Inflammatory macrophage (primary cell): ENCODE measurements at places on chromosomes 3 and 15.

DNA sequence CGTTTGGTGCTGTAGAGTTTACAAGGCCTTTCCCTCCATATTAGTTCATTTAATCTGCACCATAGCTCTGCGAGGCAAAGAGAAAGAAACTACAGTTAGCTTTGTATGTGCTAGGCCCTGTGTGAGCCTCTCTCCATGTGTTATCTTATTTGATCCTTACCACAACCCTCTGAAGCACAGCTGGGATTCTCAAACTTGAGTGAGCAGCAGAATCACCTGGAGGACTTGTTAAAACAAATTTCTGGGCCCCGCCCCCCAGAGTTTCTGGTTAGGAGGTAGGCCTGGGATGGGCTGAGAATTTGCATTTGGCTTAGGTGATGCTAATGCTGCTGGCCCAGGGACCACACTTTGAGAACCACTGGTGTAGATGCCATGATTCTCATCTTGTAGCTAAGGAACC is 12.3 kb downstream of the CA12 start:
- no peak for DNase-seq

DNA sequence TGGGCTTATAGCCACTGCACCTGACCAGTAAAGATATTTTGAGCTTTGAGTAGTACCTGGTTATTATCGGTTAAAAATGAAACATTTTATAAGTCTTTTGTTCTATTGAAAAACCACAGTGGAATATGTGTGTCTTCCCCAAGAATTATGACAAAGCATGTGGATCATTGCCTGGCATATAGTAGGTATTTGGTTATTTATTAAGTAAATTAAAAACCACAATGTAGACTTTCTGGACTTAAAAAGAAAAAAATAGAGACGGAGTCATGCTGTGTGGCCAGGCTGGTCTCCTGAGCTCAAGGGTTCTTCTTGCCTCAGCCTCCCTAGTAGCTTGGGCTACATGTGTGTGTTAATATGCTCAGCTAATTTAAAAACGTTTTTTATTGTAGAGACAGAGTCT is 43.5 kb downstream of the UBE2E2 start:
- no peak for DNase-seq

DNA sequence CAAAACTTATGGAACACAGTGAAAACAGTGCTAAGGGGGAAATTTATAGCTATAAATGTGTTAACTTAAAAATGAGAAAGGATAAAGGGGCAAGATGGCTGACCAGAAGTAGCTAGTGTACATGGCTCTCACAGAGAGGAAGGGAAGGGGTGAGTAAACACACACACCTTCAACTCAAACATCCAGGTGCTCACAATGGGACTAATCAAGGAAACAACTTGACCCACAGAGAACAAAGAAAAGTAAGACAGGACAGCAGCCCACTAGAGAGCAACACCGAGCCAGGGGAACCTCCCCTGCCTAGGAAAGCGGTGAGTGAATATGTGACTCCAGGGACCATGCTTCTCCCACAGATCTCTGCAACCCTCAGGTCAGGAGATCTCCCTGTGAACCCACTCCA is 85.0 kb upstream of the UBP1 start:
- no peak for DNase-seq

DNA sequence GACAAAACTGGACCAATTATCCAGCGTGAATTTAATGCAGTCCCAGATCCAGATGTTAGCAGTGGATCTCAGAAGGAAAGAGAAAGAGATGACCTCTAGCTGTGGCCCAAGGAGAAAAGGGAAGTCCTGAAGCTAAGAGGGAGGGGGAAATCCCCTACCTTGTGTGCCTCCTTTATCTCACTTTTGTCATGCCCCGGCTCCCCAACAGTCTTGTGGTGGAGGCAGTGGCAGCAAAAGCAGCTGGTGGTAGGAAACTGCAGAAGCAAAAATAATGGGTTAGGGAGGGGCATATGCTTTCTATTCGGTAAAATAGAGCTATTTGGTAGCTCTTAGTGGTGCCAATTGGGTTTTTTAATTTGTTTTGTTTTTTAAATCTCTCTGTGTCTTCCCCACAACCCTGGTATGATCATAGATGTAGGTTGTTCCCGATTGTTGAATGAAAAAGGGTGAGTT is 56.5 kb downstream of the MCTP2 start:
- DNase-seq: peak; percentile 78

DNA sequence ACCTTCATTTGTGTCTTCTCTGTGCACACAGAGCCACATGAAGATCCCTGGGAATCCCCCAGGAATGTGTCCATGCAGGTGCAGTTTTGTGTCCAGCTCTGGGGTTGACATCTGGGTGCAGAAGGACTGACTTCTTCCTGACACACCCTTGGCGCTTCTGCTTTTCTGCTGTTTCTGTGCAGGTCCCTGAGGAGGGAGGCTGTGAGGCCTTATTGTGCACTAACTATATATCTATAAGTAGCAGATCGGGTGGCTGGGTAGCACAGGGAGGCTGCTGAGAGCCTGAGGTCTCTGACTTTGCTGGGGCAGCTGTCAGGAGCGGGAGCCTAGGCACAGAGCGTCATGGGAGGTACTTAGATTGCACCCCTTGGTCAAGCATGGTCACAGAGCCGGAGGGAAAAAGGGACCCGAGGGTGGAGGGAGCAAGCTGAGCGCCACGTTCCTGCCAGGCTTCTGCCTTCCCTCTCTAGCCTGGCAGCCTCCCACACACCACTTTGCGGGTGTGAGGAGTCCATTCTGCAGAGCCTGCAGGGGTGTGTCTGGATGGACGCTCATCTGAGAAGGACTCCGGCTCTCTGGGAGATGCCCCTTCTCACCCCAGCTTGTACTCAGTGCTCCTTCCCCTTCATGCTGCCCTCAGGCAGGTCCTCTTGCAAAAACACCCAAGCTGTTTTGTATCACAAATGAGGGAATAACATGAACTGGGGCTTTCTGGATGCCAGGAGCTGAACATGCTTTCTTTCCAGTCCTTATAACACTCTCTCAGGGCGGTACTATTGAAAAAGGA is 23.9 kb downstream of the CCDC33 start:
- DNase-seq: no peak

DNA sequence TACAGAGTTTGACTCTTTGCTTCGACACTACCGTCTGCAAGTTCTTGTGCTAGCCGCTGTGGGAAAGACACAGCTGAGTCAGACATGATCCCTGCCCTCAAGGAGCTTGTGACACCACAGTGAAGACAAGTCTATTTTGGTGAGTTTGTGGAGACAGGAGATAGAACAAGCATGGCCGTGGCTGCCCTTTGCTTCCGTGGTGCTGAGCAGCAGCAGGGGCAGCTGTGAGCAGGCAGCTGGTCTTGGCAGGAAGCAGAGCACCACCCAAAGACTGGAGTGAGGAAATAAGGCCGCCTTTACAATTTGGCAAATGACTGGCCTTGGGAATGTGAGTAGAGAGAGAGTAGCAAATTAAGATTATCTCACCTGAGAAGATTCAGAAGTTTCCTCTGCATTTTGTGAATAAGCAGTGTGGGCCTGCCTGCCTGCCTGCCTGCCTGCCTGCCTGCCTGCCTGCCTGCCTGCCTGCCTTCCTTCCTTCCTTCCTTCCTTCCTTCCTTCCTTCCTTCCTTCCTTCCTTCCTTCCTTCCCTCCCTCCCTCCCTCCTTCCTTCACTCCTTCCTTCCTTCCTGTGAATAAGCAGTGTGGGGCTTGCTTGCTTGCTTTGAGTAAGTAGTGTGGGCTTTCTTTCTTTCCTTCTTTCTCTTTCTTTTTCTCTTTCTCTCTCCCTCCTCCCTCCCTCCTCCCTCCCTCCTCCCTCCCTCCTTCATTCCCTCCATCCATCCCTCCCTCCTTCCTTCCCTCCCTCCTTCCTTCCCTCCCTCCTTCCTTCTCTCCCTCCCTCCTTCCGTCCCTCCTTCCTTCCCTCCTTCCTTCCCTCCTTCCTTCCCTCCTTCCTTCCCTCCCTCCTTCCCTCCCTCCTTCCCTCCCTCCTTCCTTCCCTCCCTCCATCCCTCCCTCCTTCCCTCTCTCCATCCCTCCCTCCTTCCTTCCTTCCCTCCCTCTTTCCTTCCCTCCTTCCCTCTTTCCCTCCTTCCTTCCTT is 1.6 kb upstream of the GCNT3 start:
- DNase-seq: no peak

- DNase-seq: no peak
Measured at GRCh38 chr15:72006382-72006781, 111.6 kb downstream of the MYO9A start.

DNA sequence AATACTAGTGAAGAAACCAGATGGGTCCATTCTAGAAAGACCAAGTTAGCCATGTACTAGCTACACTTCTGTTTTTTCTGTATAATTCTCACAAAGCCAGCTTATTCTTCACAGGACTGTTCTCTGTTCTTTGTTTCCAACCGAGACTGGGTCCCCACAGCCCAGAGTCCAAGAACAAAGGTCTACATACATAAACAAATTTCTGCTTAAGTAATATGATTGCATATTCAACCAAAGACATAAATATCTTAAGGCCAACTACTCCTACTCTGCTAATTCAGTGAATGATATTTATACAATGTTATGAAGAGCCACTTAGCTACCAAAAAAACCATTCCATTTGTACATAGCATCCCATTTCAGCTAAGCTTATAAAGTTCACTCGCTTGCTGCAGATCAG is 299.8 kb upstream of the CCDC54 start:
- DNase-seq: no peak

DNA sequence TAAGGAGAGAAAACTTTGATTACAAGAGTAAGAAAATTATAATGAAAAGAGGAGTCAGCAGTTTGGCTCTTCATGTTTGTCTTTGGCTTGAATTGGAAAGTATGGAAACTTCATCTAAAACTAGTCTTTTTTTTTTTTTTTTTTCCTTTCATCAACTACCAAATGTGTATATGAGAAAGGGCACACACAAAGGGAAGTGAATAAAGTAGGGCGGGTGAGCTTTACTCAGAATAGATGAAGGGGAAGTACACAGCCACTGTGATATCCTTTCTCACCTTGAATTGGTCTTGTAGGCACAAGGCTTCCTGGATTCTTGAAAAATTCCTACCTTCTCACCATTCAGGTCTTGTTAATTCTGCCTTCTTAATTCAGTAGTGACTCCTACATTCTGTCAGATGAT is 652.3 kb upstream of the KCNMB2 start:
- DNase-seq: no peak

DNA sequence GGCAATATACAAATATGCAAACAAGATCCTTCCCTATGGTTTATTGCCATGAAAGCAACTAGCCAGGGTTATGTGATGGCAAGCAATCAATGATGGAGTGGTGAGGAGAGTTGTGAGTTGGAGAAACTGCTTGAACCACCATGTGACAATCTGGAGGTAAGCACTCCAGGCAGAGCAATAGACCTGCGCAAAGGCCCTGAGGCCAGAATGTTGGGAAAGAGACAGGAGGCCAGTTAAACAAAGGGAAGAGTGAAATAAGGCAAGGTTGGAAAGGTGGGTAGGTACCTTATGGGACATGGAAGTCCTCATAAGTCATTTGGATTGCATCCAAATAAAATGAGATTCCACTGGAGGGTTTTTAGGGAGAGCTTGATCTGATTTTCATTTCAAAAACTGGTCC is 80.0 kb upstream of the WNT5A start:
- no peak for DNase-seq

- no peak for DNase-seq
Measured at GRCh38 chr3:170465955-170466354, 47.3 kb downstream of the CLDN11 start.

DNA sequence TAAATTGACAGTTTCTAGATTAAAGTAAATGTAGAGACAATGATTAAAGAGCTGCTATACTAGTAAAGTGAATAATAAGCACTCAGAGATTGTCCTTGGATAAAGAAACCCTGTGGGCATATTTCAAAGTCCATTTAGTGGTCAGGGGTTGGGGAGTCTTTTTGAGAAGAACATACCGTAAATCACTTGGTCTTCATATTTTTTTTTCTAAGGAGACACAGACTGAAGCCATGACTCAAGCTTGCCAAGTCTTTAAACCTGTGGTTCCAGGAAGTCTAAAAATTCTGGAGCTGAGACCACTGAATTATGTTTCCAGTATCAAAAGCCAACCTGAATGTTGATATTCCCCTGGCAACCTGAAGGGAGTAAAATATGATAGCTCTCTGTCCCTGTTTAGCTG is 171.0 kb downstream of the TPRG1 start:
- no peak for DNase-seq

DNA sequence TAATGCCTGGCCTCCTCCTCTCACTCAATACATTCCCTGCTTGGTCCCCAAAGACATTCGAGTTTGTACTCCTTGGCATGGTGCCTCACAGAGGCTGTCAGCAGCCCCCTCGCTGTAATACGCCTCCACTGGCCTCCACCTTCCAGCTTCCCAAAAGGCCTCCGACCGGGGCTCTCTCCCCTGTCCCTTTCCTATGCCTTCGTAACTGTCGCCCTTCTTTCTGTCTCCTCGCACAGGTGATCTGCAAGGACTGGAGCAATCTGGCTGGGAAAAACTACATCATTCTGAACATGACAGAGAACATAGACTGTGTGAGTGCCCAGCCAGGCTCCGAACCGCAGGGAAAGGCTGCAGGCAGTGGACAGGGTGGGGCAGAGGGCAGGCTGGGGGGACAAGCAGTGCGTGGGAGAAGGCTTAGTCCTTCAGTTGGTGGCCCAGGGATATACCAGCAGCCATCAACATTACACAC is 10.7 kb upstream of the ABTB1 start:
- no peak for DNase-seq

DNA sequence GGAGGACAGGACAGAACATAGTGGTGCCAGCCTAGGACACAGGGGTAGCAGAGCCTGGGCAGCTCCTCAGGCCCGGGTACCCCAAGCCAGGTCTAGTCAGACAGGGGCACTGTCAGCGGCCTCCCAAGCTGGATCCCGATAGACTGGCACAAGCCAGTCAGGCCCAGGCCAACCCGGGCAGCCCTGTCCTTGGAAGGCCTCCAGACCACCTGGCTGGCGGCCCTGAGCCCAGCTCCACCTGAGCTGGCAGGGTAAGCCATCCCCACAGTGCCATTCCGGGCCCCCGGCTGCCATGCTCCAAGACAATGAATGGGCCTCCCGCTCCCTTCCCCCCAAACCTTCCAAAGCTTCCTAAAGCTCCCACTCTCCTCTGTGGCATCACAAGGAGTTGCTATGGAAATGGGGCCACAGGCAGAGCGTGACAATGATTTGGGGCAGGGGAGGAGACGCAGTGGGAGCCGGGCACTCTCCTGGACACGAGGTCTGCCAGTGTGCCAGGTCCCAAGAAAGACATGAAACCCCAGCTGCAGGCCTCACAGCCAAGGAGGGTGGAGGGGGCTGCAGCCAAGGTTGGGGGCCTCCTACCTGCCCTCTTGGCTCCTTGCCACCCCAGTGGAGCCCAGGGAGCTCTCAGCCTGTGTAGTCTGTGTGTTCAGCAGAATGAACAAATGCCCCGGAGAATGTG is 165.6 kb upstream of the LINGO1 start:
- no peak for DNase-seq

GRCh38 chr3:195058336-195059005 is 212.5 kb downstream of the XXYLT1 start:
- DNase-seq: no peak

GRCh38 chr15:76967067-76967466 is 27.9 kb upstream of the PSTPIP1 start:
- DNase-seq: no peak
